ENCODE measurements at places on chromosomes 4 and X. TPM values are rescaled to one million over a fixed set of nuclear protein-coding genes. Genes with fewer than 3 reads are reported as not detected.
A peak's percentile ranks its signal among the peaks of the same experiment; 100 is the strongest.

DNA sequence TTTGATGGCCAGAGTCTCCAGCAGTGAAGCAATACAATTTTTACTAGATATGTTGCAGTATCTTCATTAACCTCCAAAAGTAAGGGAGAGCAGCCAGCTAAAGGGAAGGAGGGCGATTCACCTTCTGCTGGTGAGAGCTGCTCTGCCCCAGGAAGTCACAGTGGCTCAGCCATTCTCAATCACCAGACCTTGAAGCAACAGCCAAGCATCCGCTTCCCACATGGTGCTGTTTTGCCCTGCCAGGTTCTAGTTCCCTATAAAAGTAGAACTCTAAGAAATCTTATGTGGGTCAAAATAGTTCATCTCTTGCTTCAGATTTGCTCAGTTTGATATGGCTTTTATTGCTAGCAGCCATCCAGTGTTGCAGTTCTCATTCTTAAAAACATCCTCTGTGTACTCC is 166.8 kb downstream of the STIM2 start:
- no peak for DNase-seq

Gene VGLL1
- total RNA-seq, result not detected

DNA sequence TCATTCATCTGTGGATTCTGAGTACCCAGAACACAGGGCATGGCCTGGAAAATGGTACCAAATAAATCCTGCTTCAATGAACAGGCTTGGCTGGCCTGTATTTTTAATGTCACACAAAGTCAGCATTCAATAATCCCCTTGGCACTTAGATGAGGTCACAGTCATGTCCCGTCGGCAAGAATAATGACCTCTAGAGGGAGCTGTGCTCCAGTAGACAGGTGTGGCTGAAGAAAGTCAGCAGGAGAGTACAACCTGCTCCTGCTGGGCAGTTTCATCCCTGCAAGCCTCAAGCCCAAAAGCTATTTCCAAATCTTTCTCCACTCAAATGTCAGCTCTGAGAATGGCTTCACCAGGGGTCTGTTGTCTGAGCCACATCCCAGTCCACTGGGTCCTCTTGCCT is 404.0 kb upstream of the F9 start:
- peak; percentile 24 for DNase-seq

- DNase-seq, result no peak
Measured at GRCh38 chr4:80911458-80911857, 119.0 kb upstream of the BMP3 start.

GRCh38 chr4:11537846-11538245 is 109.2 kb upstream of the HS3ST1 start:
- DNase-seq, result no peak

Measured in activated CD8-positive, alpha-beta T cell treated with anti-CD3 and anti-CD28 coated beads for 36 hours (primary cell).